ENCODE measurements at places on chromosomes 6 and 20. TPM values are rescaled to one million over a fixed set of nuclear protein-coding genes. Genes with fewer than 3 reads are reported as not detected.

The LHFPL5 gene
- total RNA-seq: not detected

The ATRN gene
- 12.9 TPM for total RNA-seq

GRCh38 chr6:41970436-41970846 lies 28.8 kb upstream of the CCND3 start:
- no peak overlapping the region for H3K27ac ChIP-seq
- no peak for DNase-seq
- peaks cover 25% of the 10 kb centered on the region for H3K4me1 ChIP-seq
- no peaks in the 10 kb centered on the region for H3K27me3 ChIP-seq
- no peak overlapping the region for H3K4me3 ChIP-seq
- peaks cover 20% of the 10 kb centered on the region for H3K36me3 ChIP-seq

DNA sequence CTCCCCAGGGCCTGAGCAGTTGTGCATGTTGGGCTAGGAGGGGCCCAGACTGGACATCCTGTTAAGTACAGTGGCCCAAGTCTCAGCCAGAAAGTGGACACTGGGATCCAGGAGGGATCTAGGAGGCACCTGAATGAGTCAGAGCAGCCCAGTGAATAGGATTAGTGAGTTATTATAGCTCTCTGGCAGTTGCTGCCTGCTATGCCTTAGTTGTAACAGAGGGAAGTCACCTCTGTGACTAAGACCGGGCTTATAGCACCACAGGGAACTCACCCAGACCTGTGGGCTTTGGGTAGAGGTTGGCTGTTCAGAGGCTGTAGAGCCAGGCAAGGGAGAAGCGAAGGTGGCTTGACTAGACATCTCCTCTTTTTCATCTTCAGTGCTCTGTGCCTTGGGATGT lies 39.0 kb upstream of the AAR2 start:
- no peak overlapping the region for H3K4me3 ChIP-seq
- peaks cover 2% of the 10 kb centered on the region for H3K27me3 ChIP-seq
- no peaks in the 10 kb centered on the region for H3K36me3 ChIP-seq
- no peak overlapping the region for H3K27ac ChIP-seq

DNA sequence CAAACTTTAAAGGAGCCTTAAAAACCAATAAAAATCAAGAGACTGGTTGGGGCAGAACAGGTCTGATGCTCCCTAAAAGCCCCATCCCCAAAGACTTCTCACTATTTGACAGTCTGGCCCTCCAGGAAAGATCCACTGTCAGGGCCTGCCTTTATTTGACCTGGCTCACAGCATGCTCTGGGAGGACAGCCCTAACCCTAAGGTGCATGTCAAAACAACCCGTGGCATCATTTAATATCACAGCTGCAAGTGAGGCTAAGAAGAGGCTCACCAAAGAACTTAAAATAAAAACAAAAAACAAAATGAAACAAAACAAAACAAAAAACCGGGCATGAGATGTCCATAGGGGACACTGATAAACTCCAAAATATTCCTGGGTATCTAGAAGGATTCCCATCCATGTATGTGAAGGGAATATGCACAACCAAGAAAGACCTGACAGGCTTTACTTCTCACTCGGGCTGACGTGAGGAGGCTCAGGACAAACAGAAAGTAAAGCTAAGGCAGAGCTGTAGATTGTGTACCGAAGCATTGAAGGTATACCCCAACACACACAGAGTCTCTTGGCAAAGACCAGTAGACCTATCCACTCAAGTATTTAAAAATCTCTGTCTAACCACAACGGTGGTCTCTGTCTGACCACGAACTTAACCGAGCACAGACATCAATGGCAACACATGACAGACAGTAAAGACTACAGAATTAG lies 57.3 kb downstream of the AHI1 start:
- no peak for DNase-seq
- no peaks in the 10 kb centered on the region for H3K4me1 ChIP-seq
- no peaks in the 10 kb centered on the region for H3K27me3 ChIP-seq
- H3K36me3 ChIP-seq: no peaks in the 10 kb centered on the region
- no peak overlapping the region for H3K27ac ChIP-seq

The KHDRBS2 gene
- not detected for total RNA-seq

DNA sequence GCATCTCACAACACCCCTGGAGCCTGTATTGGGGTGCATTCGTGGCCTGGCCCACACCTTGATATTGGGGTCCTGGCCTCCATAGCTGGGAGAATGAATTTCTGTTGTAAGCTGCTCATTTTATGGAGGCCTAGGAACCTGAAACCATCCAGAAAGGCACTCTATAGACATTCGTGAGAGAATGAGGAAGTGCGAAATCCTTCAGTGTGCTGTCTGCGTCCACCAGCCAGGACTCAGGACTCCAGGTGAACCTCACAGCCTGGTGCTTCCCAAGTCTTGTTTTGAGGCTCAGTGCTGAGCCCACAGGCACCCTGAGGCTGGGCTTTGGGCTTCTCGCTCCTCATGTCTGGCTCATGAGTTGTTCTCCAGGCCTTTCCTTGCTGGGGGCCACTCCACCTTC lies 11.9 kb upstream of the RBBP8NL start:
- no peak for DNase-seq
- no peak overlapping the region for H3K27ac ChIP-seq
- no peaks in the 10 kb centered on the region for H3K4me1 ChIP-seq
- H3K4me3 ChIP-seq: no peak overlapping the region

The PBX2 gene
- total RNA-seq: 106 TPM

GRCh38 chr6:169184419-169184818 lies 69.2 kb downstream of the THBS2 start:
- no peaks in the 10 kb centered on the region for H3K4me1 ChIP-seq
- no peak for DNase-seq
- H3K36me3 ChIP-seq: no peaks in the 10 kb centered on the region

The LIN28B gene
- not detected for total RNA-seq

The SLC22A23 gene
- 6.3 TPM for total RNA-seq

The LPIN3 gene
- 0.35 TPM for total RNA-seq

DNA sequence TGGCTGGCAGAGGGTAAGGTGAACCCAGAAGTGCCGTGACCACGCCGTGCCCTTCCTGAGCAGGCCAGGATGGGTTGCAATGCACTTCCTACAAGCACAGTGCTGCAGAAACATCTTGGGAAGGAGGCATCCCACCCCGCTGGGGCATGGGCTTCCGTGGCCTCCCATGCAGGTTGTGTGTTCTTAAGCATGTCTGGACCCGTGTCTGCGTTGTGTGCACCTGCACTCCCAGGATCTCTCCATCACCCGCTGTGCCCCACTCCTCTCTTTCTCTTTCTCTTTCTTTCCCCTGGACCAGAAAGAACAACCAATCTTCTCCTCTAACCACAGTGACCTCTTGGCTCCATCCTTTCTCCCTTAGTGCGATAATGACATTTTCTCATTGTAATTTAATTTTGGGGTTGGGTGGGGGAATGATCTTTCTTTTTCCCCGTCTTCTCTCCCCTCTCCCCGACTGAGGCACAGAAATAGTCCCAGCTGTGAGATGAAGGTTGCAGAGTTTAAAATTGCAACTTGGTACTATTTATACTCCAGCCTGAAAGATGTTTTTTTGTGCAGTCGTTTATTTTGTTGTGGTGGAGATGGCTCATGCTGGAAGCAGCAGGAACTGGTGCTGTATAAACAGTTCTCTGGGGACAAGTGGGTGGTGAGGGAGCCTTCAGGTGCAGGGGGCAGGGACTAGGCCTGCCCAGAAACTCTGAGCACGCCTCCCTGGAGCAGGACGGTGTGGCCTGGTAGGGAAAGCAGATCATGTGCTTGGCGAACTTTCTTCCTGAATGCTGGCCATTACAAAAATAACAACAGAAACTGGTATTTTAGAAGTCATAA lies 20.5 kb downstream of the BCAS4 start:
- no peak overlapping the region for H3K27ac ChIP-seq
- H3K36me3 ChIP-seq: no peaks in the 10 kb centered on the region
- H3K4me1 ChIP-seq: peaks cover 13% of the 10 kb centered on the region
- H3K4me3 ChIP-seq: no peak overlapping the region
- DNase-seq: no peak
- no peaks in the 10 kb centered on the region for H3K27me3 ChIP-seq

DNA sequence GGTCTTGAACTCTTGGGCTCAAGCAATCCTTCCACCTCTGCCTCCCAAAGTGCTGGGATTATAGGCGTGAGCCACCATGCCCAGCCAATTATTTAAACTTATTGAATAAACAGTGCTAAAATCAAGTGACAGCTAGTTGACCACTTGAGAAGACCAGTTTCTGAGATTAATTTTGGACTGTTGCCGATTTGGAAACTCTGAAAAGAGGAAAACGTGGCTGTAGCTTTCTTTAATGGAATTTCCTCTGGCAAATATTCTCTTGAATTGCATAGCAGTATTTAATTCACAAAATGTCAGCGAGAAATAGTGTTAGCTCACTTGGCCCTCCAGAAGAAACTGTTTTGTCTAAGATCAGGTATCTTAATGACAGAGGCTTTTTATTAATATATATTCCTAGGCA lies 754.5 kb downstream of the HDGFL1 start:
- H3K36me3 ChIP-seq: no peaks in the 10 kb centered on the region
- no peak for DNase-seq
- no peak overlapping the region for H3K4me3 ChIP-seq
- no peaks in the 10 kb centered on the region for H3K27me3 ChIP-seq
- no peaks in the 10 kb centered on the region for H3K4me1 ChIP-seq
- H3K27ac ChIP-seq: no peak overlapping the region

The DLGAP4 gene
- 43.5 TPM for total RNA-seq

- H3K4me1 ChIP-seq: no peaks in the 10 kb centered on the region
- H3K4me3 ChIP-seq: no peak overlapping the region
- H3K36me3 ChIP-seq: no peaks in the 10 kb centered on the region
- H3K27me3 ChIP-seq: peaks cover 13% of the 10 kb centered on the region
Measured at GRCh38 chr6:52249078-52249477, 4.8 kb upstream of the IL17F start.

DNA sequence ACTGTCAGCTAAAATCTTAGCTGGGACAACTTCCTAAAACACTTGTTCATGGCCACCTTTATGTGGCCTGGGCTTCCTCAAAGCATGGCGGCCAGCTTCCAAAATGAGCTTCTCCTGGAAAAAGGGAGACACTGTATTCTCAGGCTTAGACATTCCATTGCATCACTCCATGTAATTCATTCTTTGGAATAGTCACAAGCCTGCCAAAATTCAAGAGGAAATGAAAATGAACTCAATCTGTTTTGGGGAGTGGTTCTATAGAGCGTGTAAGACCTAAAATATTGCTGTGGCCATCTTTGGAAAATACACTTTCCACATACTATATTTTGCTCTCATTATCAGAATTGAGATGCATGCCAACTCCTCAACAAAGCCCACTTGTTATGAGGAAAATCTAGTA lies 687.0 kb downstream of the KIF16B start:
- DNase-seq: no peak
- no peak overlapping the region for H3K27ac ChIP-seq
- H3K4me1 ChIP-seq: no peaks in the 10 kb centered on the region

GRCh38 chr20:19212821-19213502 lies 520 bp downstream of the SLC24A3 start:
- H3K4me1 ChIP-seq: no peaks in the 10 kb centered on the region
- H3K36me3 ChIP-seq: no peaks in the 10 kb centered on the region
- no peak for DNase-seq
- peaks cover 8% of the 10 kb centered on the region for H3K27me3 ChIP-seq

- DNase-seq: no peak
- H3K27ac ChIP-seq: no peak overlapping the region
- no peaks in the 10 kb centered on the region for H3K27me3 ChIP-seq
Measured at GRCh38 chr6:135064586-135064985, 10.0 kb upstream of the HBS1L start.

- H3K36me3 ChIP-seq: no peaks in the 10 kb centered on the region
- H3K4me1 ChIP-seq: no peaks in the 10 kb centered on the region
- DNase-seq: no peak
- peaks cover 8% of the 10 kb centered on the region for H3K27me3 ChIP-seq
- H3K27ac ChIP-seq: no peak overlapping the region
Measured at GRCh38 chr20:49445176-49445575, 37.3 kb downstream of the KCNB1 start.

DNA sequence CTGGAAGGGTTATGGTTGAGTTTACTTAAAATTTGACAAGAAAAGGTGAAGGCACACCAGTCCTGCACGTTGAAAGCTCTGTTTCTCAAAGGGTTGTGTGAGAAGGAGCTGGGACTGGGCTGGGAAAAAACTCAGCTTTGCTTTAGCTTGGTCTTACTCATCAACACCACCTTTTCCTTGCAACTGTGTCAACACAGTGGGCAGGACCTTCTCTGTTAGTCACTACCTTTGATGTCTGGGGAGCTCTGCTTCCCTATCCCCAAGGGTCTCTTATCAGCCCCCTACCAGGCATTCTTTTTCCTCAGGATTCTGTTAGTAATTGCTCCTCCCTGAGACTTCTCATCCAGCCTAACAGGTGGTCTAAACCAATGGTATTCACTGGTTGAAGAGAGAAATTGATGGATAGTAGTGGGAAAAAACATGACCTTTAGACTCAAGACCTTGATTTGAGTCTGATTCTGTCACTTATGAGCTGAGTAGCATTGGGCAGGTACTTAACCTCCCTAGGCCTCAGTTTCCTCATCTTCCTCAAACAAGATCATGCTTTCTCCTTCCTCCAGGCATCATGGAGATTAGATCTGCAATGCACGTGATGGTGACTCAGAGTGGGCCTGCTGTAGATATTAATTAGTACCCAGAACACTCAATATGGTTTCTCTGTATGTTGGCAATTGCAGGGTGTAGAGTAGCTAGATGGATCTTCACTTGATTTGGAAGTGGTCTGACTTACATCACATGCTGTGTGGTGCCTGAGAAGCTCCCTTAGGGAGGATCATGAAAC lies 17.2 kb upstream of the FOXA2 start:
- no peak overlapping the region for H3K27ac ChIP-seq
- no peaks in the 10 kb centered on the region for H3K36me3 ChIP-seq
- H3K4me3 ChIP-seq: no peak overlapping the region
- H3K4me1 ChIP-seq: no peaks in the 10 kb centered on the region
- no peak for DNase-seq
- no peaks in the 10 kb centered on the region for H3K27me3 ChIP-seq

GRCh38 chr20:20562507-20562906 lies 149.9 kb downstream of the RALGAPA2 start:
- no peak for DNase-seq
- no peaks in the 10 kb centered on the region for H3K4me1 ChIP-seq
- H3K27ac ChIP-seq: no peak overlapping the region
- H3K27me3 ChIP-seq: no peaks in the 10 kb centered on the region
- no peak overlapping the region for H3K4me3 ChIP-seq

DNA sequence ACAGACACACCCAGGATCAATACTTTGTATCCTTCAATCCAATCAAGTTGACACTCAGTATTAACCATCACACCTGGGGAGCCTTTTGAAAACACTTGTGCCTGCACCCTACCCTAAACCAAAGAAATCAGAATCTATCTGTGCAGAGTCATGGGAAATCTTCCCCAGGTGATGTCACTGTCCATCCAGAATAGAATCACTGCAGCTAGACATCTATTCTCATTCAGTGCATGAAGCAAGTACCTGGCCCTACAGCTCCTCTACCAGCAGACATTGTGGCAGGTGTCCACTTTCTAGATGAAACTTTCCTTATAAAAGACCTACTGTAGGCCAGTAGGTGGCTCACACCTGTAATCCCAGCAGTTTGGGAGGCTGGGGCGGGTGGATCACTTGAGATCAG lies 262.4 kb upstream of the MARCKS start:
- H3K27ac ChIP-seq: no peak overlapping the region
- H3K36me3 ChIP-seq: no peaks in the 10 kb centered on the region
- no peaks in the 10 kb centered on the region for H3K27me3 ChIP-seq
- H3K4me1 ChIP-seq: no peaks in the 10 kb centered on the region
